ENCODE measurements at places on chromosomes 1 and 21. TPM values are rescaled to one million over a fixed set of nuclear protein-coding genes. Genes with fewer than 3 reads are reported as not detected.

The RGSL1 gene
- total RNA-seq = not detected

The C1orf141 gene
- total RNA-seq = not detected

The GON4L gene
- 57.0 TPM for total RNA-seq

DNA sequence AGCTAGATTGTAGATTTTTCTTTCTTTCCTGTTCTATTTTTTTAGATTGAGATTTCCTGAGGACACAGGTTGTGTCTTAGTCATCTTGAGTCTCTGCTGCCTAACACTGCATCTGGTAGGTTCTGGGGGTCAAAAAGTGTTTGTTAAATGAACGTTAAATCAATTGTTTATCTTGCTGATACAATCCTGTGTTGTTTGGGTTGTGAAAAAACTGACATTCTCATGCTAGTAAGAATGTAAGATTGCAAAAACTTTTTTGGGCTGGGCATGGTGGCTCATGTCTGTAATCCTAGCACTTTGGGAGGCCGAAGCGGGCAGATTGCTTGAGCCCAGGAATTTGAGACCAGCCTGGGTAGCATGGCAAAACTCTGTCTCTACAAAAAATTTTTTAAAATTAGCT, 3.4 kb downstream of the CTSK start:
- DNase-seq = no peak

GRCh38 chr1:193115629-193116227, 6.1 kb upstream of the CDC73 start:
- no peak for DNase-seq

GRCh38 chr1:244375051-244375450, 76.7 kb downstream of the ADSS2 start:
- no peak for DNase-seq

GRCh38 chr1:199811163-199811562, 216.3 kb upstream of the NR5A2 start:
- no peak for DNase-seq

GRCh38 chr21:38658511-38658910, 147.2 kb upstream of the ETS2 start:
- DNase-seq = no peak

Measured in osteocyte (in vitro differentiated cells).